ENCODE measurements at places on chromosomes 2 and 18.

GRCh38 chr2:30237966-30238800, 6.8 kb downstream of the LBH start:
- no peak for DNase-seq

- no peak for DNase-seq
Observed at GRCh38 chr2:100211521-100211920, 69.1 kb upstream of the AFF3 start.

DNA sequence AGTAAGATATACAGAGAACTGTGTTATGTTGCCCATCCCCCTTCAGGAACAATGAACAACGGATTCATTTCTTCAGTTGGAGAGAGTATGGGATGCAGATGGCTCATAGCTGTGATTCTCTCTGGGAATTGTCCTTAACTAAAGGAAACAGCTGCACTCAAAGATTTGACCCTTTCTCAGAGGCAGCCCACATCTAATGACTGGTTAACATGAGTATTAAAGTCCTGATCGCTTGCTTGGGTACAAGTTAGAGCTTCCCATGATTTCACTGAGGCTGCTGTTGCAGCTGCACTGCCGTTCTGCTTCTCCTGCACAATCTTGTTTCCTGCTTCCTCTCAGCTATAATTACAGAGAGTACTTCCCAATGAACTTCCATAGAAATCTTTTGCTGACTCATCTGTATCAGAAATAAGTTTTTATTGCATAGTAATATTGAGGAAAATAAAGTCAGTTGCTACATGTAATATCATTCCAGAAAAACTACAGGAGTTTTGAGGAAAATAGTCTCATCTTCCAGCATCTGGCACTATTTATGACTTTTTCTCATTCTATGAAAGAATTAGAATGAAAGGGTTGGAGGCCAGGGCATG, 12.8 kb upstream of the SCN9A start:
- no peak for DNase-seq

GRCh38 chr2:109342256-109342850, 213.3 kb downstream of the SH3RF3 start:
- DNase-seq, result no peak

DNA sequence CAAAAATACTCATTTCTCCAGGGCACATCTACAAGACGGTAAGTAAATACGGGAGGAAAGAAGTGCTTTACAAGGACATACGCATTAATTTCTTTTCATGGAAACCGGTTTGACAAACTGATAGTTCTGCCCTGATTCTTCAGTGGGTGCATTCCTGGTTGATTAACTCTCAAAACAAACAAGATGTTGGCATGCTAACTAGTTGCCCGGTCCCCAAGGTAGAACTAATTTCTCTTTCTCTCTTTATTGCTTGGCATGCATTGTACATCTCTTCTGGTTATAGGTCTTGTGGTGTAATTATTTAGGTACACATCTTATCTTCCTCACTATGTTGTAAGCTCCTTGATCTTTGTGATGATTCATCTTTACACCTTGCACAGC, 46.9 kb upstream of the SPATS2L start:
- peak; percentile 94 for DNase-seq

GRCh38 chr18:39607034-39607433, 2041.4 kb upstream of the CELF4 start:
- DNase-seq, result peak; percentile 19

- peak; percentile 15 for DNase-seq
Observed at GRCh38 chr2:68250652-68251186, 1.6 kb downstream of the PPP3R1 start.

- no peak for DNase-seq
Observed at GRCh38 chr2:24559473-24560113, 68.5 kb downstream of the NCOA1 start.

DNA sequence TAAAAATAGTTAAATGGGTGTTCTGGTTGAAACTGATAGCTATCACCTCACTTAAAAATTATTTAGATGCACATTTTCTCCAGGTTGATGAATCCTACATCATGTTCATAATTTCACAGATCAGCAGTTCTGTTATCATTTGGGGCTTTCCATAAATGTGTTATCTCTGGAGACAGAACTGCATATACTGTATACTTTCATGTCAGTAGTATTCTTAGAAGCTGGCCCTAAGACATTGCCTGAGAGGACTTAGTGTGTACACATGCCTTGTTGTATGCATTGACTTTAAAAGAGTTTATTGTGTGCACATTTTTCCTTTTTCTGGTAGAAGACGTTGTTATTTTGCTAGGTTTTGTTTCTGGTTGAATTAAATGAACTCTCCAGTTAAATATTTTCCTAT, 41.0 kb downstream of the PIK3C3 start:
- no peak for DNase-seq

DNA sequence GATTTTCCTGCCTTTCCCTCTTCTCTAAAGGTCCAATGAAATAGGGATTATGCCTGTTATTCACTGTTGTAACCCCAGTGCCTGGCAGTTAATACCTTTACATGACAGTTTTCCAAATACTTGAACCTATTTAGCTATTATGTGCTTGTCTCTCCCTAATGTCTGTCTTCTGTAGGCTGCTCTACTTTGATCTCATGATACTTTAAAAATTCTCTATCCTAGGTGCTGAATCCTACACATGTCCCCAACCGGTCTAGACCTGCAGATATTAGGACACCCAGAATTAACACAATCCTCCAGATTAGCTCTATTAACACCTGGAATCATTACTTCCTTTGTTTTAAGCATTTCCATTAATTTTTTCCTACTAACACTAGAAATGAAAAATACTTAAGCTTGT, 7.3 kb downstream of the CEBPZ start:
- DNase-seq, result peak; percentile 4

DNA sequence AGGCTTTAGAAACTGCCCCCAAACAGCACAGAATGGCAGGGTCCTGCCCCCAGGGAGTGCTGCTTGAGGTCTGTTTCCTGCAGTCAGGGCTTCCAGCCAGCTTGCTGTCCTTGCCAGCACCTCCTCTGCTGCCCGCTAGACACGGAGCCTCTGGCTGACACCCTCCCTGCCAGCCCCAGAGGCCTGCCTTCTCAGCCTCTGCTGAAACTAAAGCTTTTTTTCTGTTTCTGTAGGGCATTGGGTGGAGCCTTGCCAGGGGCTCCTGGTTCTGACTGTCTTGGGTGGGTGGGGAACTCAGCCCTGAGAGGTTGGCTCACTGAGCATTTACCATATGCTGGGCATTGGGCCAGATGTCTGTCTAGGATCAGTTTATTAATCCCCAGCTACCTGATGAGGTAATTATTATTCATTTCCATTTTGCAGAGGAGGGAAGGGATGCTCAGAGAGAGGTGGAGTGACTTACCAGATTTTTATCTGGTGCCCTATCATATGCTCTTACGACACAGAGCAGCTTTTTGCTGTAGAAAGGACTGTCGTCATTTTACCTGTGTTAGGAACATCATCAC, 35.4 kb downstream of the INPP4A start:
- DNase-seq, result peak; percentile 98

DNA sequence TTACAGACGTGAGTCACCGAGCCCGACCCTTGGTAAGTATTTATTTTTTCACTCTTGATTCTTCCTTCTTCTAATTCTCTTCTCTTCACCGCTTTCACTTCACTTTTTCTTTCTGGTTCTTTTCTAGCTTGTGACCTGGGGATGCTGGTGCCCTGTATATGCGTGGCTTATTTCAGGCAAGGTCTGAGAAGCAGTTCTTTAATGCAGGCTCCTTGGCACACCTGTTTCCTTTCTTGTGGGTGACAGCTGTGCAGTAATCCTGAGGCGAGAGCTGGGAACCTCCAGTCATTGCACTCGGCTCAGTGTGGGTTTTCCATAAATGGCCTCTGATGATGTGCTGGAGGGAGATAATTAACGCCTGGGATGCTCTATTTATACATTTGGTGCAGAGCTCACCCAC, 193.8 kb downstream of the TSN start:
- no peak for DNase-seq

DNA sequence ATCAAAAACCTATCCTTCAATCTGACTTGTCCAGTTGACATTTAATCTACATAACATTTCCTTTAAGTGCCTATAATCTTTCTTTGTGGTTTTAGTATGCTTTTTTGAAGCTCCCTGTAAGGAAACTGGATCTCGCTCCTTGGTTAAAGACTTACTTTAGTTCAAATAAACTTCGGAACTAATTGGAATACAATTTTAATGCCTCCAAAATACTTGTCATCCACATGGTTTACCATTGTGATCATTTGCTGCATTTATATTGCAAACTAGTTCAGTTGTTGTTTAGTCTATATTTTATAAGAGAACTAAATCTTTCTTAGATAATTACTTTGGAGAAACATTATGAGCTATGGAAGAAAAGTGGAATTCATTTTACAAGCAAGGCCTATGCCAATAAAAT, 496.0 kb downstream of the ERBB4 start:
- DNase-seq, result no peak

DNA sequence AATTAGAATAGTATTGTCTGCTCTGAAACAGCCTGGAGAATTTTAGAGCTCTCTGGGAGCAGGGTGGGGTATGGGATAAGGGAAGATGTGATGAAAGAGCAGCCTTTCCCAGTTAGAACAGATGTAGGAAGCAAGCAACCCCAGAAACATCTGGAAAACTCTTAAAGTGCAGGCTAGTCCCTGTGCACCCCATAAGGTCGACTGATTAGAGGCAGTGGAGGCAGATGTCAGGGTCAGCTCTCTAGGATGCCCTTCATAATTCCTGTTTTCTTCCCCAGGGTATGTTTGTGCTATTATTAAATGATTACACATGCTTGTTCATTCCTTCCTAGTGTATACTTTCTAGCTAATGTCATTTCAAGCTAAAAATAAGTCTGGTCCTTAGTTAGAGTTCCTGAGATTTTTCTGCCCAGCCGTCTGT, 41.7 kb downstream of the PTPRM start:
- DNase-seq, result no peak

GRCh38 chr2:98346311-98347236, at the start of gene CNGA3:
Gene CNGA3 (plus strand): TSS chr2:98346456. CDS start chr2:98369976, 23,520 bp downstream.
- no peak for DNase-seq

- DNase-seq, result no peak
Observed at GRCh38 chr18:45458033-45458432, 157.2 kb upstream of the SLC14A2 start.

DNA sequence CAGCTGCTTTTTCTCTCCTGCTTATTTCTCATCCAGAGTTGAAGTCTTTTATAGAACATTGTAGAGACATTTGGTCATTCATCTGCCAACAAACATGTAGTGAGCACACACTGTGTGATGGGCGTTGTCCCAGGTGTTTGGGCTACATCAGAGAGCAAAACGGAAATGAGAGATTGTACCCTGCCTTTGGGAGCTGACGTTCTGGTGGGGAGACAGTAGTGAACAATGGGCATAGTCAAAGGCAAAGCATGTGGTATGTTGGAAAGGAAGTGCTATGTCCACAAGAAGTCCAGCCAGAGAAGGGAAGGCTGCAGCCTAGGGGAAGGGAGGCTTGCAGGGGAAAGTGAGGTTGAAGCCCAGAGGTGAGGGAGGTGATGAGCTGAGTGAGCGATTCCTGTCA, 78.1 kb downstream of the PIEZO2 start:
- DNase-seq, result no peak
